ENCODE measurements at places on chromosomes 1 and 21.

DNA sequence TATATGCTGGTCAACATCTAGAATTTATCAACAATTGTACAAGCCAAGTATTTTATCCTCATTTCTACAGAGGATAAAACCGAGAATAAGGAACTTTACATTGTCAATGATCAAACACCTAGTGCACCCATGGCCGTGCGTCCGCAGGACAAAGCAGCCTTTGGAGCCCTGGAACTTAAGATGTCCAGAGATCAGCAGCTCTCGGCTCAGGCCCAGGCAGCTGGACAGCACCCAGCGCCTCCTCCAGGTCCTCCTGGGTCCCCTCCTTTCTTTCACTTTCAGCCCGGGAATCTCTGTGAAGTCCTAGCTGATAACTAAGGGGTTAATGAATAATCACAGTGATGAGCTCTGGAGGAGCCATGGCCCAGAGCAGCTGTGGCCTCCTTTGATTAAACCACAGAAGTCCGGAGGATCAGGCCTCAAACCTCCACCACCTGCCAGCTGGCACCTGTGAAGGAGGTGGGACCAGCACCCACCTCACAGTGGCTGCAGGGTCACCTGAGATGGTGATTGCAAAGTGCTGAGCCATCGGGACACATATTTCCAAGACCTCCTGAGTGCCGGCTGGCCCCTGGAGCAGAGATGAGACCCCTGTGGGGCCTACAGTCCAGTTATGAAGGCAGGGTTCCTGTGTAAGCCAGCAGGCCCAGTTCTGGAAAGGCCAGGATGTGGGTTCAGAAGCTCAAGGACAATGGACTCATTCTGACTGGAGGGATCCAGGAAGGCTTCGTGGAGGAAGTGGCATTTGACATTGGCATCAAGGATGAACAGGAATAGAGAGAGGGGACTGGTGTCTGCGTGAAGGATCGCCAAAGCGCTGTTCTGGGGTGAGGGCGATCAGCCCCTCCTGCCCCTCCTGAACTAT lies 11.6 kb upstream of the SAMD11 start:
- DNase-seq = no peak

DNA sequence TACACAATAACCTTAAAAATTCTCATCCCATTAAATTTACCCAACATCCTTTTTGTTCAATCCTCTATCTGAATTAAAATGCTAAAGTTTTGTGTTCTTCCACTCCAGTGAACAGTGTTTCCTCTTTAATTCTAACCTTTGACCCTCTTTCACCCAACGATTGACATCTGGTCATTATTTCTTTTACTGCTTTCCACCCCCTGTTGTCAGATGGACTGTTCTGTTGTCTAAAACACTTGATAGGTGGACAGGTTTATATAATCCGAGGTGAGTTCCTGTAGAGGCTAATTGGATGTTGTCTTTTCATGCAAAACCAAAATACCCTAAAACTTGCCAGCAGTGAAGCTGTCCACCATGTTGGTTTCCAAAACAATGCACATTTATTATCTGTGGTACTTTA lies 73.4 kb upstream of the SERTAD4 start:
- no peak for DNase-seq

DNA sequence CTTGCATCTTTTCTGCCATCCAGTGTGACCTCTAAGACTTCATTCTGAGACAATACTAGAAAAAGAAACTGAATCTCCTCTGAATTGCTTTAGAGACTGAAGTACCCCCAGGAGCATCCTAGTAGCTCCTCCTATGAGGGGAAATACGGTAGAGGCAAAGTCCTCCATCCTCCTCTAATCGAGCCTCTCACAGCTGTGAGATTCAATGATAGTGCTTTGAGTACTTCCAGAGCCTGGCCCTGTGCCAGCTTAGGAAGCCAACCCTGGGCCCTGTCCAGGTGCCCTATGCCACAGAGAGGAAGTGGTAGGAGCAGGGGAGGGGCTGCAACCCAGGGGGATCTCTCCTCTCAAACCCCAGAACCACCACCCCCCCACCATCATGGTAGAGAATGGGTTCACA lies 10.7 kb downstream of the RORC start:
- DNase-seq = no peak

- DNase-seq = no peak
These were observed 35.9 kb upstream of the ATP1B1 start for GRCh38 chr1:169070547-169070946.

Measured in SK-N-MC (cell line).